Activated T-cell treated with anti-CD3 and anti-CD28 coated beads, Interleukin-2, amount 50 U/mL, for 4 hours (primary cell): ENCODE measurements at places on chromosomes 7 and 10. TPM values are rescaled to one million over a fixed set of nuclear protein-coding genes. Genes with fewer than 3 reads are reported as not detected.

DNA sequence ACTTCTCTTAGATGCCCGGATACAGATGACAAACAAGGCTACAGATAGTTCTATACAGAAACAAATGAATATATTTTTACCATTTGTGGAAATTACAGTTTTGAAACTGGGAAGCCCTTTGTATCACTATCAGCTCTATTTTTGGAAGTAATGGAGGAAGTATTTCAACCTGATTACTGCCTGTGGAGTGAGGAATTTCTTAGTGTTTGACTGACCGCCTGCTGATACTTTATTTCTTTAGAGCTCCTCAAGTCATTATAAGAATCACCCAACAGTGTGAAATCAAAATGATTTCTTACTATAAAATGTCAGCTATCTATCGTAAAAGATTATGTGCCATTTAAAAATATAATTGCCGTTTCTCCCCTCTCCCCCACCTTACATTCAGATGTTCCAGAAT lies 290.9 kb downstream of the SDK1 start:
- no peak for DNase-seq

- DNase-seq = no peak
Observed at GRCh38 chr7:18498341-18498740, 2.8 kb downstream of the HDAC9 start.

DNA sequence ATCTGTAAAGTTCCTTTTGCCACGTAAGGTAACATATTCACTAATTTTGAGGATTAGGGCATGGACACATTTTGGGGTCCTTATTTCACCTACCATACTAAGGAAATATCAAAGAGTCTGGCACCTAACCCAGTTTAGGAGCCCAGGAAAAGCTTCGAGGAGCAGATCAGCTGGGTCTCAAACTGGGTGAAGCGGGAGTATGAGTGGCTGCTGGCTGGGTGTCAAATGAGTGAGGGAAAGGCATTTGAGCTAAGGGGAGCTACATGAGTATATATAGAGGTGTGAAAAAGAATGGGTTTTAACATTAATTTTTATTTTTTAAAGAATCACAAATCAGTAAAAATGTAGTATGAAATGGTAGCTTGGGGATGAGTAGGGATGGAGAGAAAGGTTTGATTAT lies 71.3 kb downstream of the MCU start:
- DNase-seq = no peak

- no peak for DNase-seq
Observed at GRCh38 chr7:35518767-35519166, 176.2 kb downstream of the HERPUD2 start.

- DNase-seq = peak; percentile 82
Observed at GRCh38 chr7:38178004-38178694, at the start of gene STARD3NL. Gene STARD3NL, plus strand, starts transcription at chr7:38178245. Its CDS starts 29,260 bp downstream, at chr7:38207505.

DNA sequence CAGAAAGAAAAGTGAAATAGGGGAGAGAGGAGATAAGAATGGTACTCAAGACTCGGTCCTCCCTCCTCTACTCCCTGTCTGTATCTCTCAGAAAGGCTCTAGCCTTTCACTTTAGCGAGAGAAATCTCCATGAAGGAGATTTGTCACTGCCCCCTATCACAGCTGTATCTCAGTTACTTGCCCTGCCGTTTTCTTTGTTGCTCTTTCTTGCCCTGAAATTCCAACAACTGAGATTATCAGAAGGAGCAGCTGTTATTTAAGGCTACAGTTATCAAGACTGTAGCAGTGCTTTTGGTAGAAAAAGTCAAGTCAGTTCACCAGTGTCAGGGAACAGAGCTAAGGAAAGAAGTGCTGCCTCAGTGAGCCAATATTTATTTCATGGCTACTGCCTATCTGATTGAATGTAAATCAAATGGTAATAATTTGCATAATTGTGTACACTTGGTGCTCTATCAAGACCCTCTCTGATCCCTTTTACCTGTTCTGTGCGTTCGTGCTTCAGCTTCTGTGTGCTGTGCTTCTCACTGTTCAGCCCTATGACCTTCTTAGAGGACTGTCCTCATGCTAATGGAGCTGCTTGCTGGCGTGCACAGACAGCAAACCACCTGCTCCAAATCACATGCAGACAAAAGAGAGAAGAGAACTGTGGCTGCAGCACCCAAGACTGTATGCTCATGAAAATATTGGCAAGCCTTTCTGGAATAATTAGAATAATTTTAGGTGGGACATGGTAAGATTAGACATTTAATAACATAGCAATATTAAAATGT lies 180.2 kb upstream of the FAM3C start:
- no peak for DNase-seq

CDC14C gene
- total RNA-seq = not detected

CCDC6 gene
- total RNA-seq = 40.0 TPM

FAM180A gene
- total RNA-seq = not detected
